Activated T-cell treated with anti-CD3 and anti-CD28 coated beads, Interleukin-2, amount 50 U/mL, for 72 hours (primary cell): ENCODE measurements at places on chromosomes 2 and 18.

GRCh38 chr2:47041063-47041462, 114.0 kb downstream of the STPG4 start:
- DNase-seq: no peak

GRCh38 chr2:130190237-130190636, 8.0 kb downstream of the TUBA3E start:
- DNase-seq: no peak

GRCh38 chr2:159859583-159859982, 61.6 kb upstream of the CD302 start:
- no peak for DNase-seq

DNA sequence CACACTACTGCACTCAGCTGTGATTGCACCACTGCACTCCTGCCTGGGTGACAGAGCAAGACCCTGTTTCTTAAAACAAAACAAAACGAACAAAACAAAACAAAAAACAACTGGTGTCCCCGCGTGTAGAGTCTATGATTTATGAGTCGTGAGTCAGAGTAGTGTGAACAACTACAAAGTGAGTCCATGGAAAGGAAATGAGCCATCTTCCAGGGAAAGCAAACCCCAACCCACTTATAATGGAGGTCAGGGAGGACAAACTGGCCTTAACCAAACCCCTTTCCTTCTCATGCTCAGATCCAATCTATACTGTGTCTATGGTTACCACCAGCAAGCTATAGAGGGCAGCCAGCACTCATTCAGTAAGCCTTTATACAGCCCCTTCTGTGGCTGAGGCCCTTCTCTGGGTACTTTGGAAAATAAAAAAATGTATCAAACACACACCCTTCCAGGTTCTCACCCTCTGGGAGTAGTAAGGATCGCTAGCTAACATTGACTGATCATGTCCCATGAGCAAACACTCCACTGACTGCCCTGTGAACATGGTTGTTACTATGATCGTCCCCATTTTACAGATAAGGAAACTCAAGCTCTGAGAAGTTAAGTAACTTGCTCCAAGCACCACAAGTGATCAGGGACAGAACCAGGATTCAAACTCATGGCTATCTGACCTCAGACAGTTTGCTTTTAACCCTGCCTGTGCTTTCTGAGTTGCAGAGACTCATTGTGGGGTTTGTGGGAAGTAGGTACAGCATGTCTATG, 24.7 kb upstream of the COLEC12 start:
- DNase-seq: no peak

GRCh38 chr2:79887747-79888374, 375.0 kb downstream of the CTNNA2 start:
- DNase-seq: peak; percentile 5

- DNase-seq: no peak
These were observed 483.9 kb upstream of the CRIM1 start for GRCh38 chr2:35871672-35872071.

DNA sequence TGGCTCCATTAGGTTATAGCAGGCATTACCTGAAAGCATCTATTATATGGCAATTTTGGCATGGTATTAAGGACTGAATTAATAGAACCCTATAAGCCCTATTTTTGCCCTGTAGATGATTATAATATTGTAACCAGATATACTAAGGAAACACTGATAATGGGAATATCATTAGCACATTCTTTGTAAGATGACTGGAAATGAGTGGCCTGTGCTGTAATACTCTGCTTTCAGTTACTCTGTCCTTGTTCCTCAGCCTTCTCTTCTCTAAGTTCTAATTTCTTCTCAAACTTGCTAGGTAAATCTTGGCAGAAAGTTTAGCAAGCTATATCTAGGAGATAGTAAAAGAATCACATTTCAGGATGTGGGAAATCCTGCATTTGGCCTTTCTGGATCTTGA, 74.0 kb upstream of the ITPRID2 start:
- DNase-seq: no peak

DNA sequence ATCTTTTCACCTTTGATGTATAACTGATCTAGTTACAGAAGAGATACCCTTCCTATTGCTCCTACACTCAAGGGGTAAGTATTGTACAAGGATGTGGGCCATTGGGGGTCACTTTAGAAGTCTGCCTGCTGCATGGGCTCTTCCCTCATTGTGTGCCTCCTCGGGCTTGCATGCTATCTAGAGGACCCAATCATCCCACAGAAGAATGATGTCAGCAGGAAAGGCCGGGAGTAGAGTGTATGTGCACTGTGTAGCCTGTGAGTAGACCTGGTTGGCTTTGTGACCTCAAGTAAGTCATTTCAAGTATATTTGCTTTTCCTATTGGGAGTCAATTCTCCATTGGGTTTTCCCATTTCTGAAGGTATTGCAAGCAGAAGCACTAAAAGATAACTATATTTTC, 129.5 kb upstream of the TRIB2 start:
- no peak for DNase-seq

GRCh38 chr2:20471148-20471547, 24.3 kb downstream of the RHOB start:
- no peak for DNase-seq

GRCh38 chr2:20526708-20527107, 79.8 kb downstream of the RHOB start:
- no peak for DNase-seq

GRCh38 chr2:47277987-47278386, 122.9 kb upstream of the STPG4 start:
- DNase-seq: no peak

DNA sequence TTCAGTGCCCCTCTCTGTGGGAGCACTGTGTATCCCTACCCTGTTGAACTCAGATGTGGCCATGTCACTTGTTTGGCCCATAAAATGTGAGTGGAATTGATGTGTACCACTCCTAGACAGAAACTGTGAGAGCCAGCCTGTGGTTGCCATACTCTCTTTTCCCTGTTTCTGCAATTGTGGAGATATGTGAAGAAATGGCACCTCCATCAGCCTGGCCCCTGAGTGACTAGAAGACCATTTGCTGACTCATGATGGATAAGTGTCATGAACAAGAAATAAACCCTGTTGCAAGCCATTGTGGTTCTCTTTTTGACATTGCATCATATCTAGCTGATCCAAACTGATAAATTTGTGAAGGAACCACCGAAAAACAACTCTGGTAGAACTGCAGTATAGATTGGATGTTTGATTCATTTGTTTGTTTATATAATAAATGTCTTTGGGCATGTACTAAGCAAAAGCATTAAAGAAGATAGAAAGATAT, 214.5 kb upstream of the FBXO11 start:
- DNase-seq: peak; percentile 24

DNA sequence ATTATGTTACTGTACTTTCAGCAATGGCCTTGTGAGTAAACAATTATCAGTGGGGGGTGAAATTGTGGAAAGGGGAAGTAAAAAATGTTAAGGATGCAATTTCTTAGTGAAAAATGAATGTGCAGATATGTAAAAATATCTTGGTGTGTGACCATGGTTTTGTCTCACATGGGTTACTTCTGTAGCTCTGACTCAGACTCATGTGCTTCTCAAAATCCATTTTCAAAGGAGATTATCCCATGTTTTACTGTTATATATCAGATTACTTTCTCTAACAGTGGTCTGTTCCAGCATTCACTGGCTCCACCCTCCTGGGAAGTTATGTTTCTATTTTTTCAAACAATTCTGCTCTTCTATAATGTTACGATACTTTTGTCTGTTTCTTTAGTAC, 298.2 kb upstream of the COL3A1 start:
- no peak for DNase-seq

- no peak for DNase-seq
These were observed 46.7 kb downstream of the NBEAL1 start for GRCh38 chr2:203061346-203061745.

DNA sequence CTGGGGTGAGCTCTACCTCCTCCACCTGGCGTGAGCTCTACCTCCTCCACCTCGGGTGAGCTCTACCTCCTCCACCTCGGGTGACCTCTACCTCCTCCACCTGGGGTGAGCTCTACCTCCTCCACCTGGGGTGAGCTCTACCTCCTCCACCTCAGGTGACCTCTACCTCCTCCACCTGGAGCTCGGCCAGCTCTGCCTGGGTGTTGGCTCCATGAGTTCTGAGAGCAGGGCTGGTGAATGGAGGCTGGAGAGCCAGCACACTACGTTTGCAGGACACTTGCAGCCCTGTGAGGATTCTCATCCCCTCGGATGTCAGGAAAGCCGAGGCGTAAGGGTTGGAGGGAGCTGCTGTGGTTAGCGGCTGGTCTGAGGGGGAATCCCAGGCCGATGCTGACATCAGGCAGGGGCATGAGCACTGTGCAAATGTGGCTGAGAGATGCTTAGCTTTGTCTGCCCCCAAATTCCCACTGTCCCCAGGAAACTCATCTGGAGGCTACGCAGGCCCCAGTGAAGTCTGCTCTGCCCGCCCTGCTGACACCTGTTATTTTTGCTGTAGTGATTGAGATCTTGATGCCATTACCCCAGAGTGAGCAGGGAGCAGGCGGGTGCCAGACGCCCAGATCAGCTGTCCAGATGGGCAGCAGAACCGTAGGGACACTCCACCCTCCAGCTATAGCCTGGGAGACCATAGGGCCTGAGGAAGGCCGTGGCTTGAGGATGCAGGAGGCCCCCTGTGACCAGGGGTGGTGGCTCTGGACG, 3.3 kb downstream of the CROCC2 start:
- no peak for DNase-seq

DNA sequence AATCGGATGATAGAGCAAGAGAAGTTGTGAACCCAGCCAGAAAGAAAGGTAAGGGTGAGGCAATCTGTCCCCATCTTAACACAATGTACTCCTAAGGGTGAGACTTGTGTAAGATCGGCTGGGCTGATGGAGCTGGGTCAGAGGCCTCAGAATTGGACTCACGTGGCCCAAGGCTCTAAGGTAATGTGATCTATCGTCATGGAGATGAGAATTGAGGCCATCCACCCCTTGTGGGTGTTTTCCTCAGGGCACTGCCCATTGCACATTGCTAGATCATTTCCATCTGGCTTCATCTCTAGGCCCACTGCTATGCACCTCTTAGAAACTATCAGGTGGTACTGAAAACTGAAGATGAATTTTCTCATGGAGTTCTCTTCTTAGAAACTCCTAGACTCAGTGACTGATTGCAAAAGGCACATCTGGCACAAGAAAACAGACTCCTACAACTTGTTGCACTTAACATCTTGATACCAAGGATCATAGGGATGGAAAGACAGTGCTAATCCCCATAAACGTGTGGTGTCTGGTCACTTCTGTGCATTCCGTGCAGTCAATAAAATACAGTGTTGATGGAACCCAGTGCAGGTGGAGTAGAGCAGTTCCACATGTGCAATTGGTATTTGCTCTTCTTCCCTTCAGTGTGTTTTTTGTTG, 228.9 kb upstream of the FOSL2 start:
- DNase-seq: no peak

DNA sequence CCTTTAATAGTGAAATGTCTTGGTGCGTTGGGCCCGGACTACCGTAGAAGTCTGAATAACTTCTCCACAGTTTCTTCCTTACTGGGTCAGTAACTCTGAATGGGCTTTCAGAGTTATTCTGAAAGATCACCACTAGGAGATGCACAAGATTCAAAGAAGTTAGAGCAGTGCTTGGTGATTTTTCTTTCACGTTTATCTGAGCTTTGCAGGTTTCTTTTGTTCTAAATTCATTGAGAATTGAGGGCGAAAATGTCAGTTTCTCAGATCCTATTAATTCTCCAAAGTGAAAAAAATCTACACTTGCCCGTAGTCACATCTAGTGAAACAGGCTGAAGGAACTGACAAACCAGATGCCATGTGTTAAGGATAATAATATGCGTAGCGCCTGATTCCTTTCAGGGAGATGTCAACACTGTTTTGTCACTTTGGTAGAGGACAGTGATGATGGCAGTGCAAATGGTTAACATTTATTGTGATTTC, 70.1 kb downstream of the QPCT start:
- DNase-seq: no peak

GRCh38 chr2:1642993-1643619, 101.2 kb downstream of the PXDN start:
- DNase-seq: no peak

DNA sequence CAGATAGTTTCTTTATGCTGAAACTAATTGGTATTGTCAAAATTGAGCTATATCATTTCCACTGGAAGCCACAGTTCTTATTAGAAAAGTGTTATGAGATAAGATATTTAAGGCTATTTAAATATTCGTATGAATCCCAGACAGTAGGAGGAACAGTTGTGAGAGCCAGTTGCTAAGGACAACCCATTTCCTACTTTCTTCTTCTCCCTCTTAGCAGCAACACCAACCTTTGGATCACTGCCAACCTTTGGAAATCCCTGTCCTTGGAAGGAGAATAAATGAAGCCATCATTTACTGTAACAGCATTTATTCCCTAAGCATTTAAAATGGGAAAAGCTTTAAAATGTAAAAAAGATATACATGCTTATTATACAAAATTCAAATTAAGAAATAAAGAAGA, 85.8 kb downstream of the PLCL1 start:
- DNase-seq: no peak

GRCh38 chr2:228102949-228103348, 78.5 kb downstream of the SPHKAP start:
- peak; percentile 0 for DNase-seq

- no peak for DNase-seq
These were observed 16.1 kb downstream of the PPP3R1 start for GRCh38 chr2:68236103-68236734.

DNA sequence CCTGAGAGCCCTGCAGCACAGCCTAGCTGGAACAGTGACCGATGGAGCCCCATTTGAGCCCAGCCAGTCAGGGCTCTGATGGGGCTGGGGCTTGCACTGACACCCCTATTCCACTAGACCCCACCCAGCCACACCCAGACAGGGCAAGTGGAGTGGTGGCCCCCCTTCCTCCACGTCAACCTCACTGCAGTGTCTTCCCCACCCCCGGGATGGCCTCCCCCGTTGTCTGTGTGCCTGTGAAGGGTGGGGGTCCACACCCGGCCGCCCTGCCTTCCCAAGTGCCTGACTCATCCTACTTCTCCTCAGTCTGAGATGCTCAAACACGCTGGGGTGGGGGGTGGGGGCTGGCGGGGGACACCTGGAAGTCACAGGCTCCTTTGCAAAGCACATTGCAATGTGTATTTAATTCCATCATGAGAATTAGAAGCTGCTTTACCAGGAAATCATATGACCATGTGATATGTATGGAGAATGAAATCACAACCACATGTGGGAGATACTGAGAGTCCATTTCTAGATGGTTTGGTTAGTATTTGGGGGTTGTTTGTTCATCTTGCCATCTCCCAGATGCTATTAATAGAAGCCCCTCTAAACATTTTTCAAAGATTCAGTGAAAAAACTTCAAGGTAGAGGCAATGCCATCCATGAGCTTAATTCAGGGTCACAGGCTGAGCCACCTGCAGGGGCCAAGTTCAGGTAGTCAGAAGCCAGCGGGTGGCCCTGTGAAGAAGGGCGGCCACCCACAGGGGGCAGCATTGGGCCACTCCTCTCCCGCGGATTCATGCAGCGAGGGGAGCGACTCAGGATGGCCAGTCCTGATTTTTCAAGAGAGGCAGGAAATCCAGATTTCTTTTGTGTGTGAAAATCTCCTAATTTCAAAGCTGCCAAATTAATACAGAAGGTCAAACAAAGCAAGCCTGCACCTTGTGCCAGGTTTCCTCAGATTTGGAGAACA, 22.7 kb upstream of the GMPPA start:
- DNase-seq: peak; percentile 77

- no peak for DNase-seq
These were observed 229.0 kb downstream of the SOX11 start for GRCh38 chr2:5921081-5921642.

- DNase-seq: no peak
These were observed 64.5 kb upstream of the FAM124B start for GRCh38 chr2:224466304-224466895.

GRCh38 chr2:200693836-200694470, 108.1 kb downstream of the AOX1 start:
- no peak for DNase-seq
